ENCODE measurements at places on chromosomes 12 and 14.
A peak's percentile ranks its signal among the peaks of the same experiment; 100 is the strongest.

- no peak for DNase-seq
These were observed 115.0 kb upstream of the MDM1 start for GRCh38 chr12:68446901-68447796.

DNA sequence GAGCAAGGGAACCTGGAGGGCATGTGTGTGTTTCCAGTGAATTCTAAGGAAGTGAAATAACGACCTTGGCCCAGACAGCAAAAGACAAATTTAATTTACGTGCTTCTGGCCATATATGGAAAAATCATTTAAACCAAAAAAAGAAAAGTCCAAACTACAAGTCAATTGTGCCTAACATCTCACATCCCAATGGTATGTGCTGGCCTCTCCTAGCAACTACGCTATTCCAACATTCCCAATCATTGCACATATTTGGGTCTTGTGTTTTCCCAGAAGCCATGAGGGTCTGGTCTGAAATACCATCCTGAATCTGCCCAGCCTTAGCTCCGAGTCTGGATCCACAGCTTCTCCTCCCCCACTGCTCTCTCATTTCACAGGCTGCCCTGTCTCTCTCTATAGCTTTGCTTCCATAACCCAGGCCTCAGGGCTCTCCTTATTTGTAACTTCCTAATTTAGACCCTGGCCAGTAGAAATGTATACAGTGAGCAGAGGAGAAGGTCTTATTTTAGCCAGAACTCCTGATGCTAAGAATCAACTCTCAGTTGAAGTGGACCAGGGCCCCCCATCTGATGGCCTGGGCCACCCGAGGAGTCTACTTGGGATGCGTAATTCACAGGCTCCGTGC, 224.6 kb downstream of the ANO2 start:
- no peak for DNase-seq

- peak; percentile 12 for DNase-seq
These were observed 378.7 kb downstream of the PRKD1 start for GRCh38 chr14:29548948-29549370.

DNA sequence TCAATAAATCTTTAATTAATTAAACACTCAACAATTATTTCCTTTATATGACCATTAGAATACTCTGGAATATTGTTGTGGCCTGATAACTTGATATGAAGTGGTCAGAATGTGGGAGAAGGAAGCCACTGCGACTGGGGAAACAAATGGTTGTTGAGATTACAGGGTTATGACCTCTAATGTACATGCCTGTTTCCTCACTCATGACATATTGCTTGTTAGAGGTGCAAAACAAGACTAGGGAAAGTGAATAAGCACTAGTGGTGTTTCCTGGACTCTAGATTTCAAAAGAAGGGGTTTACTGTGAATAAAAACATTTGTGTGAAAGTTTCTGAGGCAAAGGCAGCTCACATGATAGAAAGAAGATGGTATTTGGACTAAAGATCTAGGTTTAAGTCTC, 53.3 kb downstream of the STAB2 start:
- DNase-seq: no peak

DNA sequence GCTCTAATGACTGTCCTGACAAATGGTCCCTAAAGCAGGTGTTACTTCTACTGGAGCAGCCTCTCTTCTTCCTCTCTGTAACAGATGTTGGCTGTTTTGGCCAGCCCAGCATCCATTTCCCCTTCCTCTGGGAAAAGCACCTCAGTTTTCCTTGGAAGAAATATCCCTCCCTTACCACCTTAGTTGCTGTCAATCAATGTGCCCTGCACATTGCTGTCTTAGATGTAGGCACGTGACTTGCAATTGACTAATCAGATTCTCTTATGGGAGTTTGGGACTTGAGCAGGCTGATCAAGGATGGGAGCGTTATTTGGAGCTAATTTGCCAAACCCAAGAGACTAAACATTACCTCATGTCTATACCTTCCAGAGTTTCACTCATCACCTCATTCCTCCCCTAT, 12.0 kb upstream of the TMED2 start:
- DNase-seq: no peak

- no peak for DNase-seq
These were observed 18.7 kb upstream of the TAS2R14 start for GRCh38 chr12:10957741-10958140.

DNA sequence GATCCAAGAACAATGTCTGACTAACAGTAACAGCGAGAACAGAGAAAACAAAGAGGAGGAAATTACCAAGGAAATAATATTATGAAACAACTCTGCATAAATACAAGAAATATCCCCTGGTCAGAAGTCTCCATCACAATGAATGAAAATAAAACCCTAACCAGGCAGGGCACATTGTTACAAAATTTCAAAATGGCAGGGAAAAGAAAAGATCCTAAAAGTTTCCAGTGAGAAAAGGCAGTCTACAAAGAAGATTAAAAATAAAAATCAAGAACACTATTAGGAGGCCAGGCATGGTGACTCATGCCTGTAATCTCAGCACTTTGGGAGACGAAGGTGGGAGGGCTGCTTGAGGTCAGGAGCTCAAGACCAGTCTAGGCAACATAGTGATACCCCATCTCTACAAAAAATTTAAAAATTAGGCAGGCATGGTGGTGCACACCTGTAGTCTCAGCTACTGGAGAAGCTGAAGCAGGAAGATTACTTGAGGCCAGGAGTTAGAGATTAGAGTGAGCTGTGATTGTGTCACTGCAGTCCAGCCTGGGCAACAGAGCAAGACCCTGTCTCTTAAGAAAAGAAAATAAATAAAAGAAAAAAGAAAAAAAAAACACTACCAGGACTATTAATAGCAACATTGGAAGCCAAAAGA, 47.8 kb downstream of the FERMT2 start:
- DNase-seq: no peak

- no peak for DNase-seq
These were observed 6.7 kb upstream of the KRT1 start for GRCh38 chr12:52686756-52687487.

GRCh38 chr12:19671695-19672094, 232.4 kb downstream of the AEBP2 start:
- DNase-seq: no peak

DNA sequence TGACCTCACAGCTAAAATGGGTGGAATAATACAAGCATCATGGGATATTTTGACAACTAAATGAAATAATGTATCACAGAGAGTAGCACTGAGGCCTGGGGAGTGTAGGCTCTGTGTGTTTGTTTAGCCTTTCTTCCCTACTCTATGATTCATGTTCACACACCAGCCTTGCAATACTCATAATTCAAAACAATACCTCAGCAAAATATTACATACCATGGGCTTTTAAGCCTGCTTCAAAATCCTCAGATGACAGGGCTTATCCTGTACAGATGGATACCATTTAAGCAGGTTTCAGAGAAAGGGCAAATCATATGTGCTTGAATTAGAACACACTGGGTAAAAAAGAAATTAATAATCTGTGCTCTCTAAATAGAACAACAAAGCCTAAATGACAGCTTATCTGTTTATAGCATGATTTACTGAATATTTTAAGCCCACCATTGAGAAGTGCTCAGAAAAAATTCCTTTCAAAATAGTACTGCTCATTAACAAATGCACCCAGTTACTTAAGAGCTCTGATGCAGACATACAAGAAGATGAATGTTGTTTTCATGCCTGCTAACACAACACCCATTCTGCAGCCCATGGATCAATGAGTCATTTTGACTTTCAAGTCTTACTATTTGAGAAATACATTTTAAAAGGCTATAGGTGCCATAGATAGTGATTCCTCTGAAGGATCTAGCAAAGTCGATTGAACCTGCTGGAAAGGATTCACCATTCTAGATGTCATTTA, 84.9 kb upstream of the ADAMTS20 start:
- no peak for DNase-seq

DNA sequence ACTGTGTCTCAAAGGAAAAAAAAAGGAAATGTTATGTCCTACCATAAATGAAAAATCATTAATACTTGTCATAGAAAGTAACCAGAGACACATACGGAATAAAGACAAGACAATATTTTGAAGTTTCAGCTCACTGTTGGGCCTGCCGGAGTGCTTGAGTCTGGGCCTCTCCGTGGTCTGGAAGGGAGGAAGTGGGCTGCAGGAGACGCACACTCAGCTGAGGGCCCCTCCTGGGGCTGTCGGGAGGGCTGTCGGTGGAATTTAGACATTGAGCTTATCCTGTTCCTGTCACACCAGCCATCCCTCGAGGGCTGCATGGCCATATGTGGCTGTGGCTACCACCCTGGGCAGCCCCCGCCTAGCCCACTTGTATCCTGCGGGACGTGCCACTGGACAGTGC, 80.6 kb downstream of the DDX51 start:
- DNase-seq: no peak

- DNase-seq: peak; percentile 39
These were observed 39.4 kb upstream of the E2F7 start for GRCh38 chr12:77104792-77105191.

GRCh38 chr14:69921052-69921451, 41.8 kb downstream of the SMOC1 start:
- DNase-seq: no peak

DNA sequence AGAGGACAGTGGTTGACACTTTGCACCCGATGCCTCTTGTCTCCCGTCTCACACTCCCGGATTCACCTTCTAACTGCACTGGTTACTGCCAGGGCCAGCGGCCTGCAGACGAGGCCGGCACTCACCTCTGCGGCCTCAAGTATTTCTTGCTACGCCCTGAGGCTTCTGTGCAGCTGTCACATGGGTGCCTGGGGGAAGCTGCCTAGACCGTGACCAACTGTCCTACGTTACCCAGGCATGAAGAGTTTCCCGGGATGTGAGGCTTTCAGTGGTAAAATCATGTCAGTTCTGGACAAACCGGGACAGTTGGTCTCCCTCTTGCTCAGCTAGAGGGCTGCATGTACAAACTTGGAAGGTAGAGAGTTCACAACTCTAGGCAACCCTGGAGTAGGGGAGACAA, 274.5 kb downstream of the GLT1D1 start:
- DNase-seq: no peak

GRCh38 chr12:78886719-78887407, 22.3 kb downstream of the SYT1 start:
- peak; percentile 87 for DNase-seq

DNA sequence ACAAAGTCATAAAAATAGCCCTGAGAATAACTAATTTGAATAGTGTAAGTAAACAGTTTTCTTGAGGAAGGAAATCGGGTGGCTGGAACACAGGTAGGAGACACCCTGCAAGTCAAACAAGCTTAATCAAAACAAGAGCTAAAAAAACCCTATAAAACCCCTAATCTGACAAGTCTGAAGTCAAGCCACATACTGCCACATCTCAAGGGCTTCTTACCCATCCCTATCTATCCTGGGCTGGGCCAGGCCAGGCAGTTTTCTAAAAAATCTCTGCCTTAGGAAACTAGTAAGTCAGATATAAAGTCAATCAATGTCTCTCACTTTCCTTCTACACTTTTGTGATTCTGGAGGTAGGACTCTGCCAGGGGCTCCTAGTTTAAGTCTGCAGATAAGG, 15.3 kb downstream of the UBE2N start:
- DNase-seq: no peak

DNA sequence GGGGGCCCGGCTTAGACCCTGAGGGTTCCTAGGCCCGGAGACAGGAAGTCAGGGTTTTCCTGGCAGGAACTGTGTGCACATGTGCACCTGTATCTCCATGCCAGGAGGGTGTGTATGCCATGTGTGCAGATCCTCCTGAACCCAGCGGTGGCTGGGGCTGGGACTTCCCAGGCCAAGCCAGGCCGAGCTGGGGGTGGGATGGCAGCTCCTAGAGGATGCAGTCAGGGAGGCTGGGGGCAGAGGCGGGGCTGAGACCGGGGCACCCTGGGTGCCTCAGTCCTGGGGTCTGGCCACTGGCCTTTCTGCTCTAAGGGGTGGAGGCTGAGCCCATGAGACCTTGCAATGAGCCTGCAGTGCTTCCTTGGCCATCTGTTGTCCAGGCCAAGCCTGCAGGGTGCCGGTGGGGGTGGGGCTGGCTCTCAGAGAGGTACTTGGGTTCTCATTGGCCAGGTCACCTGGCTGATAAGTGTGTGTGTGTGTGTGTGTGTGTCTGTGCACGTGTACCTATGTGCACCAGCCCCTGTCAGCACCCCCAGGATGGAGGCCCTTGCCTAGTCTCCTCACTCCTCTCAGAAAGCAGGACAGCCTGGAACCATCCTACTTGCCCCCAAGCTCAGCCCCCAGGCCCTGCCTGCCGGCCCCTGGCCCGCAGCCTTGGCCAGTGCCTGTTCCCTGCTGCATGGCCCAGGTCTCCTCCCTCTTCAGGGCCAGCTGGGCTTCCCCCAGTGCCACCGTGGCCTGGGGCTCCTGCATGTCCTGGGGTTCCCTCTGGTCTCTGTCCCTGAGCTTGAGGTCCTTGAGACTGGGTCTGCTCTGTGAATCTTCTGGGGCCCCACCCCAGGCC, 10.6 kb upstream of the TNFAIP2 start:
- DNase-seq: no peak

- DNase-seq: no peak
These were observed 108.2 kb downstream of the NCOR2 start for GRCh38 chr12:124458992-124459851.

GRCh38 chr12:120466560-120467315, 2.8 kb downstream of the SRSF9 start:
- DNase-seq: peak; percentile 34

DNA sequence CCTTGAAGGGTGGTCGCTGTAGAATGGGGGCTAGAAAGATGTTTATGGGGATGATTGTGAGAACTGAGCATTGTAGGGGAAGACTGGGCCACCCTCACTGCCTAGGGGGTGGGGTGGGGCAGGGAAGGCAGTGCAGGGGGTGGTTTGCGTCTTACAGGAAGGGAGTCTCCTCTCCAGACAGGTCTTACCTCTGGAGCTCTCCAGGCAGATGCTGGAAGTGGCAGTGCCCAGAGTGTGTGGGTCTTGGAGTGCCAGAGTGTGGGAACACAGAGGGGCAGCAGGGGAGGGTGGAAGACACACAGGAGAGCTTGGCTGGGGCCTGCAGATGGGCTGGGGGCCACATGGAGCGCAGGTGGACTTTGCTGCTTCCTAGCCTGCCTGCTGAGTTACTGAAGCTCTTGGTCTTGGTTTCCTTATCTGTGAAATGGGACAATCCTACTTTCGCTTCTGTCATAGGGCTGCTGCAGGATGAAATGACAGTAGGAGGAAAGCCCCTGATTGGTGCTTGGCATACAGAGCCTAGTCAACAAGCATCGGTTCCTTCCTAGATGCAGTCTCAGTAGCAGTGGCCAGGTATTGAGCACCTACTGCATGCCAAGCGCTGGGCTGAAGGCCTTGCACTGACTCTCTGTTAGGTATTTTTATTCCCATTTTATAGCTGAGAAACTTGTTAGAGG, 118.3 kb downstream of the SLC25A47 start:
- no peak for DNase-seq

GRCh38 chr12:106771425-106771824, 3.1 kb upstream of the RIC8B start:
- no peak for DNase-seq

DNA sequence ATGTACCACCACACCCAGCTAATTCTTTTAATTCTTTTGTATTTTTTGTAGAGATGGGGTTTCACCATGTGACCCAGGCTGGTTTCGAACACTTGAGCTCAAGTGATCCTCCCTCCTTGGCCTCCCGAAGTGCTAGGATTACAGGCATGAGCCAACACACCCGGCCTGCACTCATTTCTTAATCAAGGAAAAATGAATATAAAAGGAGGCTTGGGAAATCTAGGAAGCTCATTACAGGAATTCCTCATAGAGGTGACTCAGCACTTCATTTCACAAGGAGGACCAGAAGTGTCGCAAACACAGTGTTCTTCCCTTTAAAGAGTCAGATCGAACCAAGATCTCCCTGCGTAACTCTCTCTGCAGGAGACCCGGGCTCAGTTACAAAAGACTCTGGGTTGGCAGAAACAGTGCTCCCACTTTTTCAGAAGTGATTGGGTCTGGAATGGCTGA, 30.3 kb downstream of the NFKBIA start:
- DNase-seq: peak; percentile 35

GRCh38 chr12:67709367-67709954, 60.9 kb downstream of the DYRK2 start:
- no peak for DNase-seq

Measured in HCT116 (cell line).